ENCODE measurements at places on chromosomes 6 and 20. TPM values are rescaled to one million over a fixed set of nuclear protein-coding genes. Genes with fewer than 3 reads are reported as not detected.

- no peak overlapping the region for H3K27ac ChIP-seq
- H3K36me3 ChIP-seq: no peaks in the 10 kb centered on the region
- H3K4me3 ChIP-seq: no peak overlapping the region
- no peaks in the 10 kb centered on the region for H3K27me3 ChIP-seq
- no peaks in the 10 kb centered on the region for H3K4me1 ChIP-seq
Observed at GRCh38 chr20:1273366-1273765, 7.3 kb downstream of the SNPH start.

Gene IRF4
- total RNA-seq: 1.8 TPM

DNA sequence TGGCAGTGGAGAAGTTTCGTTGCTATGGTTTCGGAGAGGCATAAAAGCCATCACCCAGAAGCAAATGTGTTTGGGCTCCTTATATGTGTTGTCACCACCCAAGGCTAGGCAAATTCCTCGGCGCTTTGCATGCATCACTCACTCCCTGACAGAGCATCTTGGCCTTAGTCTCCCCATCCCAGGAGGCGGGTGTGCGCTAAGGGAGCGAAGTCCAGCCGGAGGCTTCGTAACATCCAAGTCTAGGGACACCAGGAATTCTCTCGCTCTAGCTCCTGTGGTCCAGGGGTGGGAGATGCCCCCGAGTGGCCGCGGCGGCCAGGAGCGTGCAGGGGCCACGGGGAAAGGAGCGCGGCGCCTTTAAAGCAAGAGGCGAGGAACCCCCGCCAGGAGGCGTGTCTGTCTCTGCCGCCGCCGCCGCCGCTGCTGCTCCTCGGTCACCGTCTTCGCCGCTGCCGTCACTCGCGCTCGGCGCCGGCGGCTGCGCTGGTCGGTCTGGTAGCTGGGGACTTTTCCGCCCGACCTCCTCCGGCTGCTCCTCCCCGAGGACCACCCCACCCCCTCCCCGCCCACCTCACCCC is at the start of gene GRIK2:
GRIK2 (plus strand) TSS at position 458 of the 578 bp plus-strand sequence.
- DNase-seq: no peak
- no peak within 1 kb of the TSS for H3K27ac ChIP-seq
- H3K4me3 ChIP-seq: peak within 1 kb of the TSS; percentile 51
- peaks cover 15% of the 10 kb centered on the region for H3K4me1 ChIP-seq
- H3K36me3 ChIP-seq: no peaks in the 10 kb centered on the region
- H3K27me3 ChIP-seq: peaks cover 6% of the 10 kb centered on the region

Gene CHRNA4
- not detected for total RNA-seq

GRCh38 chr6:34155471-34156300 is 9.8 kb upstream of the GRM4 start:
- H3K4me1 ChIP-seq: peaks cover 8% of the 10 kb centered on the region
- DNase-seq: no peak
- no peak overlapping the region for H3K27ac ChIP-seq
- no peaks in the 10 kb centered on the region for H3K36me3 ChIP-seq
- peaks cover 8% of the 10 kb centered on the region for H3K27me3 ChIP-seq

DNA sequence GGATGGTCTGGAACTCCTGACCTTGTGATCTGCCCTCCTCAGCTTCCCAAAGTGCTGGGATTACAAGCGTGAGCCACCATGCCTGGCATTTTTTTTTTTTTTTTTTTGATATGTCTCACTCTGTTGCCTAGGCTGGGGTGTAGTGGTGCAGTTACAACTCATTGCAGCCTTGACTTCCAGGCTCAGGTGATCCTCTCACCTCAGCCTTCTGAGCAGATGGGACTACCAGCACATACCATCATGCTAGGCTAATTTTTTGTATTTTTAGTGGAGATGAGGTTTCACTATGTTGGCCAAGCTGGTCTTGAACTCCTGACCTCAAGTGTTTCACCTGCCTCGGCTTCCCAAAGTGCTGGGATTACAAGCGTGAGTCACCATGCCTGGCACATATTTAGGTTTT is 34.3 kb downstream of the PHF20 start:
- DNase-seq: no peak
- H3K4me1 ChIP-seq: no peaks in the 10 kb centered on the region
- H3K4me3 ChIP-seq: no peak overlapping the region
- H3K27me3 ChIP-seq: no peaks in the 10 kb centered on the region
- H3K27ac ChIP-seq: no peak overlapping the region

Gene C20orf141
- total RNA-seq: not detected

Gene ZNF341
- 2.3 TPM for total RNA-seq
